NCI-H446 (cell line): ENCODE measurements at places on chromosomes 11 and 22.
A peak's percentile ranks its signal among the peaks of the same experiment; 100 is the strongest.

DNA sequence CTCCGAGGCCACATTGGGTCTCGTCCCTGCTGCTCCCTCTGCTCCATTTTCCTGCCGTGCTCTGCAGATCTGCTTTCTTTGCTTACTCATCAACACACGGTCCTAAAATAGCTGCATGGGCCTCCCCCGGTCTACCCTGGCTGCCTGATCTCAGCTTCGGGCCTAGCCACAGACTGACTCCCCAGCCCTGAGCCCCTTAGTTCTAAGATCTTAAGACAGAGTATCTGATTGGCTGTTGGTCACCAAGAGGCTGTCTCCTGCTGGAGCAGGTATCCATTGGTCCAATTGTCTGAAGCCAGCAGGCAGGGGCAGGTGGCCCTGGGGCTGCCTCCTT is 53.7 kb upstream of the NECTIN1 start:
- no peak for DNase-seq

- no peak for DNase-seq
Observed at GRCh38 chr22:39994566-39995392, at the start of gene FAM83F. FAM83F (plus strand) TSS chr22:39994954; CDS start chr22:39995043, 89 bp downstream.

GRCh38 chr22:39898997-39899396 is 1.9 kb upstream of the GRAP2 start:
- no peak for DNase-seq

GRCh38 chr11:18471995-18472394 is 16.3 kb downstream of the LDHAL6A start:
- no peak for DNase-seq

GRCh38 chr11:92387859-92388258 is 163.2 kb downstream of the FAT3 start:
- DNase-seq = peak; percentile 28

- no peak for DNase-seq
Observed at GRCh38 chr22:21446827-21447690, 20.1 kb upstream of the TMEM191C start.

GRCh38 chr22:42636506-42636905 is 3.9 kb downstream of the ATP5MGL start:
- DNase-seq = no peak

DNA sequence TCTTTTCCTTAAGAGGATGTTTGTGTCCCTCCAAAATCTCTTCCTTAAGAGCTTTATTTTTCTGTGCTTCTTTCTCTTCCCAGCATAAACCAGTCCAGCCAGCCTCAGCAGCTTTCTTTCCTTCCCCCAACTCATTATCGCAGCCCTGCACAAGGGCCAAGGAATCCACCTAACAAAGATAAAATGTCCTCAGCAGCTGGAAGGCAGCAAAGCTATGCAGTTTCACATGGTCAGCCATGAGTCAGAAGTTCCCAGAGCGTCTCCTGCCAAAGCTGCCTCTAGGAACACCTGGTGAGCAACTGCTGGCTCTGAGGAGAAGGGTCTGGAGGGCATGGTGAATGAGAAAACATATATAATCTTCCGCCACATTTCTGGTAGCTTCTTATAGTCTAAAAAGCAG is 45.3 kb upstream of the HMGXB4 start:
- no peak for DNase-seq

GRCh38 chr22:25645964-25646363 is 81.5 kb downstream of the GRK3 start:
- no peak for DNase-seq

DNA sequence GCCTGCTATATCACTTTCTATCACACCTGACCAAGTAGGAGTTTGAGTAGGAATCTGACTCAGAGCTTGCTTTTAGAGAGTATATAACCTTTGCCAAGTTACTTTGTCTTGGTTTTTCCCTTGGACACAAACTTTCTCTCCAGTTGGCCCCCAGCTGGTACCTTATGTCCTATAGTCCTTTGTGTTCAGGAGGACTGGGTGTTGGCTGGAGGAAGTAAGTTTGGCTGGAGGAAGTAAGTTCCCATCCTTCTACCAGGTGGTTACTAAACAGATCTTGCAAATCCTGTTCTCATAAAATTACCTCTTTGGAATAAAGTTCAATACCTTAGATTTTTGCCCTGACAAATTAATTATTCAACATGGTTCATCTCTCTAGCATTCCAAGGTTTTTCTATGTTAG is 37.2 kb downstream of the SPON1 start:
- DNase-seq = no peak

DNA sequence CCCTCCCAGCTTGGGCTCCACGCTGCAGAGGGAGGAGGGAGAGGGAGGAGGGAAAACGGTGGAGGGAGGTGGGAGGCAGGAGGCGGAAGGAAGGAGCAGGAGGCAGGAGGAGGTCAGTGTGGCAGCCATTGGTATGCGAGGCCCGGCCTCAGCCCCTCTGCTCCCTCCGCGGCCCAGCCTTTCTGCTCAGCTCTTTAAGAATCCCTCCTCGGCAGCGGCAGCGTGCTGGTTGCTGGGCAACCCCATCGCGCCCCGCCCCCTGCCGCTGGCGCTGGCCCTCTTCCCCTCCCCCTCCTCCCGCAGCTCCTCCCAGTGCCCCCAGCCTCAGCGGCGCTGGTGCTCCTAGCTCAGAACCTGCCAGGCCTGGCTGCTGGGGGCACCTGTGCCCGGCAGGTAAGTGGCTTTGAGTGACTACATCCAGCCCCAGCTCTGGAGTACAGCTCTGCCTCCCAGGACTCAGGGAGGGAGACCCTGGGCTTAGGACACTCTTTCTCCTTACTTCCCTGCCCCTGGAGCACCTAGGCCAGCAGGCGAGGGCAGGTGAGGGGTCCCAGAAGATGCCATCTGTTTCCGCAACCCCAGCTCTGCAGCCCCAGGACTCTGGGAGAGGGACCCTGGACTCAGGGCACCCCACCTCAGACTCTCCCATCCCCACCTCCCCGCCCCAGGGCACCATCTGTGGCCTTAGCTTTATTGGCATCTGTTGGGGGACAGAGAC is 7.2 kb upstream of the FLRT1 start:
- DNase-seq = no peak

- DNase-seq = peak; percentile 39
Observed at GRCh38 chr11:60899046-60899936, 7.1 kb downstream of the PRPF19 start.

- DNase-seq = no peak
Observed at GRCh38 chr11:62708793-62709192, 1.3 kb downstream of the GNG3 start.

DNA sequence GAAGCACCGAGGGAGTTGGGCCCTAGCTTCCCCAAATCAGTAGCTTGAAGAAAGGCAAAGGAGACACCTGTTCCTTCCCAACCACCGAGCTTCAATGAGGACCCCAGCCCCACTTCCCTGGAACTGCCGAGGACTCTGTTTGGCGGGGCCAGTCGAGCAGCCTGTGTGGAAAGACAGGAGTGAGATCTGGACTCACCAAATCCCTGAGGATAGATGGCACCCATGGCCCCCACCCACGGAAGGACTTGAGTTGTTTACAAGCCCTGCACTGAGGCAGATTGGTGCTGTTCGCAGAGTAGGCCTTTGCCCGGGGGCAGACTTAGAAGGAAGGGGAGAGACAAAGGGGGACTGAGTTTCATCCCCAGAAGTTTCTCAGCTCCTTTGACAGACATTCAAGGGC is 64.6 kb downstream of the FEZ1 start:
- no peak for DNase-seq

- DNase-seq = no peak
Observed at GRCh38 chr11:19751055-19751454, 38.4 kb downstream of the NAV2 start.

- no peak for DNase-seq
Observed at GRCh38 chr11:75260396-75261170, 20.0 kb downstream of the TPBGL start.

DNA sequence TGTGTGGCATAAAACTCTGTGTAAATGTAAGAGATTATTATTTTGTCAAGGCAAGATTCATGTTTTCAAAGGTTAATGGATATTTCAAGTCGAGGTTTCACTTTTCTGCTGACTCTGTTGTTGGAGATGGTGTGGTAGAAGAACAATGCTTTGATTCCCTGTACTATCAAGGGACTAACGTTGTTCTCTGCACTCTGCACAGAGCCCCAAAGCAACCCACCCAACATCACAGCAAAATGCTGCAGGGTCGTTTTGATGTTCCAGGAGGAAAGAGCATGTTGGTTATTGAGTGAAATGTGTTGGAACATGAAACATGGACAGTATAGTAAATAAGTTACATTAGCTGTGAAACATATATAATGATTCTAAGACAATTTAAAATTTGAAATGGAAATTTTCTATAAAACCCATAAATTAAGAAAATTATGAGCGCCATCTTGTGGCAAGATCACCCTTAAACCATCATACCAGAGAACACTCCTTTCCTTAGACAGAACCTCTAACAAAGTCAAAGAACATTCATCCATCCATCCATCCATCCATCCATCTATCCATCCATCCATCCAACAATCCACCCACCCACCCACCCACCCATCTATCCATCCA is 164.4 kb upstream of the ZBED5 start:
- DNase-seq = peak; percentile 17

DNA sequence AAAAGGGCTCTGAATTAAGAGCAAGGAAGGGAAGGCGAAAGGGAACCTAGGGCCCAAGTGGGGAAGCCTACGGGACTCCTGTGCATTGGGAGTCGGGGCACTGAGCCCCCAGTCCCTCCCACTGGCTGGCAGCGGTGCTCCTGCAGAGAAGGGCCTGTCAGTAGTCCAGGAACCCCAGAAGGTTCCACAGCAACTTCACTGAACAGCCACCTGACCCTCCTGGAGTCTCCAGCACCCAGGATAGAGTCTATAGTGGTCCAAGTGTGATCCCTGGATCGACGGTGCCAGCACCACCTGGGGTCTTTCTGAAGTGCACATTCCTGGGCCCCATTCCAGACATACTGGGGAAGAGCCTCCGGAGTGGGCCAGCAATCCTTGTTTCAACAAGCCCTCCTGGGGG is 100.0 kb upstream of the B3GAT1 start:
- no peak for DNase-seq

DNA sequence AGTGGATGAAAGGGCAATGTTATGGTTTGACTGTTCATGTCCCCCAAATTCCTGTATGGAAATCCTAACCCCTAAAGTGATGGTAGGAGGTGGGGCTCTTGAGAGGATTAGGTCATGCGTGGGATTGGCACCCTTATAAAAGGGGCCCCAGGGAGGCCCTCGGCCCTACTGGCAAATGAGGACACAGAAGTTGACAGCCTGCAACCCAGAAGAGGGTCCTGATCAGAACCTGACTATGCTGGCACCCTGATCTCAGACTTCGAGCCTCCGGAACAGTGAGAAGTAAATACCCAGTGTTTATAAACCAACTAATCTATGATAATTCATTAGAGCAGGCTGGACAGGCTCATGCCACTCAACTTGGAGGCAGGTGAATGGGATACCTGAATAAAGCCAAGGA is 8.7 kb downstream of the IFITM10 start:
- no peak for DNase-seq

DNA sequence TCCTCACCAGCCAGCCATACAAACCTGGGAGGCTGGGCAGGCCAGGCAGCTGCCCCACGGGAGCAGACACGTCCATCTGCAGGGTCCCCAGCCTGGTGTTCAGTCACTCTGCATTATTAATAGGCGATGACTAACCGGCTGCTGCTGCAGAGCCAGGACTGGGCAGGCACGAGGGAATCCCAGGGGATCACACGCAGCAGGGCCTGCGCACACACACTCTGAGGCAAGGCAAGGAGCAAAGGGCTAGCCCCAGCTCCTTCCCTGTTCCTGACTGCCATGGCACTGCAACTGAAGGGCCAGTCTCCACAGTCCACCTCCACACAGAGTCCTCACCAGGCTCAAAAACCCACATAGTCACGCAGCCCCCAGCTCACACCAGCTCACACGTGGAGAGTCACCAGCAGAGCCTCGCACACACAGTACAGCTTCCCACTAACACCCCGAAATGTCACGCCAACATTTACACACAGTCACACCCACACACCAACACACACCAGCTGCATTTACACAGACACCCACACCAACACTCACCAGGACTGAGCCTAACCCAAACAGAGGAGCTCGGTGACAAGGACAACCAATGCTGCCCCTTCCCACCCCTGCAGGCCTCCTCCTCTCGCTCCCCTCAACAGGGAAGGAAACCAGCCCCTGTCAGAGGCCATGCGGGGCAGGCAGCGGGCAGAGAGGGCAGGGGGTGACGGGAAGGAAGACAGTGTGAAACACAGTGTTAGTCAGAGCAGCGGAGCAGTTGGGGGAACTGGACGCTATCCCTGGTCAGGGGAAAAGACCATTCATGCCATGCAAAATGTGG is 47.3 kb downstream of the NRXN2 start:
- peak; percentile 20 for DNase-seq

GRCh38 chr11:109514313-109515018 is 92.5 kb downstream of the C11orf87 start:
- DNase-seq = no peak

DNA sequence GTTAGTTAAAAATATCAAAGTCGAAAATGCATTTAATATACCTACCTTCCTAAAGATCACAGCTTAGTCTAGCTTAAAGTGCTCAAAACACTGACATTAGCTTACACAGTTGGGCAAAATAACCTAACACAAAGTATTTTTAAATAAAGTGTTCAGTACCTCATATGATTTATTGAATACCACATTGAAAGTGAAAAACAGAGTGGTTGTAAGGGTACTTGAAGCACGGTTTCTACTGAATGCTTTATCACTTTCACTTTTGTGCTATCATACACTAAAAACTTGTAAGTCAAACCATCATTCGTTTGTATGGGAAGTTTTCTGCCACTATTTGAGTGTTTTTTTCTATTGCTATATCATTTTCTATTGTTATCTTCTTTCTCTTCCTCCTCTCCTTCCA is 36.6 kb downstream of the ZBTB44 start:
- no peak for DNase-seq

DNA sequence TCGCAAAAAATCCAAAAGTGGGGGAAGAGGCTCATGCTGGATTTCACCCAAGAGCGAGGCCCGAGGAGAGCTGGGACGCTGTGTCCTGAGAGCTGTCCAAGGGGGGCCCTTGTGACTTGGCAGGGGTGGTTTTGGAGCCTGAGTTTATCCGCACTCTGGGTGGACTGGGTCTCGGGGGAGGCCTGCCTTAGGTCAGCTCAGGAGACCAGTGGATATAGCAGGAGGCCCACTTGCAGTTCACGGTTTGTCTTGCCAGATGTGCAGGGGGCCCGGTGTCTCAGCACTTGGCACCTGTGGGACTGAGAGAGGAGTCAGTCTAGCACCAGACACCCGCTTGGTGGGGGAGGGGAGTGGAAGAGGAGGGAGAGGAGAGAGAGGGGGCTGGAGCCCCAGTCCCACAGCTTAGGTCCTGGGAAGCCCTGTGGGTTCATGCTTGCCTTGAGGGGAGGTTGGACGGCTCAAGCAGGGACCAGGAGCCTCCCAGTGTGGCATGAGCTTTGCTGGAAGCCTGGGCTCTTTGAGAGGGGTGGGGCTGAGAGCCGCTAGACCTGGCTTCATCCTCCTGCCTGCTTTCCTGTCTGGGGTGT is 33.4 kb downstream of the PARVB start:
- DNase-seq = no peak

- DNase-seq = no peak
Observed at GRCh38 chr11:9377036-9377435, 7.4 kb upstream of the IPO7 start.

GRCh38 chr22:17235149-17235655 is 16.0 kb upstream of the ADA2 start:
- DNase-seq = no peak

- no peak for DNase-seq
Observed at GRCh38 chr11:125300791-125301218, 136.3 kb downstream of the PKNOX2 start.

- no peak for DNase-seq
Observed at GRCh38 chr22:48004038-48004437, 1241.6 kb downstream of the TBC1D22A start.

GRCh38 chr11:128604723-128605122 is 17.4 kb upstream of the ETS1 start:
- DNase-seq = no peak
